Activated naive CD4-positive, alpha-beta T cell treated with anti-CD3 and anti-CD28 coated beads for 36 hours (primary cell): ENCODE measurements at places on chromosomes 3 and 15. TPM values are rescaled to one million over a fixed set of nuclear protein-coding genes. Genes with fewer than 3 reads are reported as not detected.

- DNase-seq = no peak
These were observed 348.5 kb downstream of the ERC2 start for GRCh38 chr3:56119575-56120349.

DNA sequence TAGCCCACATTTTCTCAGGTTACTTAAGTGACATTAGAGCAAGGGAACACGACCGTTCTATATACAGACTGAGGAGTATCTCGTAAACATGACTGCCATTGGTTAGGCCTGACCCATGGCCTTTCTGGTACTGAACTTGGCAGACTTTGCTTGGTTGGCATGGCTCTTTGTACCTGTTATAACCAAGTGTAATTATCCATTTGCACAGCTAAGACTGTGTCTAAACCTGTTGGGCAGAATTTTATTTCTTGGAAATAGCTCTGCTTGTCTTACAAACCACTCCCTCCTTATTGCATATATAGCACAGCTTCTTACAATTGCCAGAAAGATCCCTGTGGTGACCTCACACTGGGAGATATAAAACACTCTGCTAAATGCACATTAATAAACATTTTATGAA, 106.9 kb downstream of the P2RY1 start:
- no peak for DNase-seq

- no peak for DNase-seq
These were observed 57.4 kb upstream of the STXBP5L start for GRCh38 chr3:120850381-120851295.

CATSPER2 gene
- total RNA-seq = 3.5 TPM

LEKR1 gene
- total RNA-seq = 0.77 TPM

OCA2 gene
- not detected for total RNA-seq

MGLL gene
- total RNA-seq = 0.14 TPM

SLC24A5 gene
- total RNA-seq = not detected

MYH15 gene
- total RNA-seq = 0.07 TPM

- no peak for DNase-seq
These were observed 171.8 kb upstream of the PROK2 start for GRCh38 chr3:71956716-71957115.

DNA sequence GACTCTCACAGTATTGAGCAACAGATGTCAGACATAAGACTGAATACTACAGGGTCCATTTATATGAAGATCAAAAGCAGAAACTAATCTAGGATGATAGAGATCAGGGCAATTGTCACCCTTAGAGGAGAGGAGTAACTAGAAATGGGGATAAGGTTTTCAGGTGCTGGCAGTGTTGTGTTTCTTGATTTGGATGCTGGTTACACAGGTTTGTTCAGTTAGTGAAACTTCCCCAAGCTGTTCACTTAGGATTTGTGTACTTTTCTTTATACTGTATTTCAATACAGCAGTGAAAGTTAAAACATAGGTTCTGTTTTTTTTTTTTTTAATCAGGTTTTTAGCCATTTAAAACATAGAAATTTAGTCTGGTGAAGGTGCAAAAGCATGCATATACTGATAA, 39.1 kb upstream of the CMTM7 start:
- no peak for DNase-seq

LRRC34 gene
- total RNA-seq = 3.8 TPM

DNA sequence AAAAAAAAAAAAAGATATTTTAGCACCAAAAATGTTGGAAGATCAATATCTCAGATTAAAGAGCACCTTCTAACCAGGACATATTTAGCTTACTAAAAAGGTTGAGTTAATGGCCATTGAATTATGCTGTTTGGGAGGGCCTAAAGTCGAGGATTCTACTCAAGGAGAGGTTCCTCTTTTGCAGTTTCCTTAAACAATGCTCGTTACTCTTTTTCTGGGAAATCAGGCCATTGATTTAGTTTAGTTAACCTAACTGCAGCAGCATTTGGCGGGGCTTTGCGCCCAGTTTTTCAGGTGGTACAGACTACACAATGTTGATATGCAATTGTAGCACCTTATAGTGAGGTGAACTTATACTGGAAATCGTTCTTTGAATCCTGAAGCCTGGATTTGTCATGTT, 6.8 kb downstream of the ABHD2 start:
- DNase-seq = no peak

MUC20 gene
- total RNA-seq = 0.84 TPM

DNA sequence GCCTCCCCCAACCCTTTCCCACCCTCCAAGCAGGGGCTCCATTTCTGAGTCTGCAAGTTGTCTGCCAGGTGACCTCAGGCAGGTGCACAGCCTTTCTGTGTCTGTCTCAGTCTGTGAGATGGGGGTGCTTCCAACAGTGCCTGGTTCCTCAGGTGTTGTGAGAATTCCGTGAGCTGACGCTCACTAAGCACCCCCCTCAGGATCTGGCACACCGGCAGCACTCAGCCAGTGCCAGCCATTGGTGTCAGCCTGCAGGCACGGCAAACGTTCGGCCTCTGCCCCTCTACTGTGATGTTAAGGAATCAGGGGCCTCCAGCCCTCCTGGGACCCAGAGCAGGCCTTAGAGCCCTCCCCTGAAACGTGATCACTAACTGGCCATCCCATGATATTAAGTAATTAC, 2.4 kb downstream of the KLF15 start:
- no peak for DNase-seq

IL5RA gene
- total RNA-seq = not detected

TEX55 gene
- total RNA-seq = not detected

GRCh38 chr15:101528108-101528916, 38.8 kb upstream of the PCSK6 start:
- DNase-seq = no peak

GRCh38 chr3:13414040-13414729, 5.9 kb downstream of the NUP210 start:
- peak; percentile 78 for DNase-seq

DNA sequence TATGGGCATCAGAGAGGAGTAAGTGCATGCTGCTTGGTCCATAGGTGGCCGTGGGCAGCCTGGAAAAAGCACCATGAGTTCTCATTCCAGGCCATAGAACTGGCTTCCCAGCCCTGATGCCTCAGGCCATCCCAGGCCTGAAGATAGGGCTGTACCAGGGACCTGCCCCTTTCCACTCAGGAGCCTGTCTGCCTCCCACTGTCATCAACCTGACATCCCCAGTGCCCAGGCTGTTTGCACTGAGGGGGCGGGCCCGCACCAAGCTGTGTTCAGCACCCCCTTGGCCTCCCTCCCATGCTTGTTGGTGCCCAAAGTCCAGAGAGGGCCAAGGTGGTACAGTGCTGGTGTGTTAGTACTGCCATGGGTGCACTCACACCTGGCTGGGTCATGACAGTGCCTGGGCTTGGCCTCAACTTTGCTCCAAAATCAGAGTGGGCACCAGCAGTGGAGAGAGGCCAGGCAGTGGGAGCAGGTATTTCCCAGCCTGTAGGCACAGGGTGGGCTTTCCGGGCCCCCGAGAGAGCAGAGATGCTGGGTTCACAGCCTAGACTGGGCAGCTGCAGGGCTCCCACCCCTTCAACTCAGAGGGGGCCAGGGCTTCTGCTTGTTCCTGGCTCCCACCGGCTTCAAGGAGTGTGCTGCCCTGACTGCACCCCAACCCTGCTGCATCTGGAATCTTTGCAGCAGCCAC, 556.1 kb downstream of the SI start:
- DNase-seq = no peak

DNA sequence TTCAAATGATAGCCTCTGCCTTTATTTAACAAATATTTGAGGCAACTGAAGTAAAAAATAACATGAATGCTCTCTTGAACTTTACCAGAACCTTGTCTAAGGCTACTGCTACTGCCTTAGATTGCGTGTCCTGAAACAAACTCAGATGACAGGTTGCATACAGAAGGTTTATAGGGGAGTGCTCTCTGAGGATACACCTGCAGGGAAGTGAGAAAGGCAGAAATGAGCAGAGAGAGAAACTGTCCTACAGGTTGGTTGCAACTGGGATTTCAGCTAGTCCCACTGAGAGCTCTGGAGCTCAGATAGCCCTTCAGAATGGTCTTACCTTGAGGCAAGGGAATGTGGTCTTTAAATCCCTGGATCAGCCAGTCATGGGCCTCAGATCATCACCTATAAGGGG, 165.5 kb downstream of the IL5RA start:
- no peak for DNase-seq

- DNase-seq = no peak
These were observed 95.6 kb downstream of the ECT2 start for GRCh38 chr3:172846103-172846561.

GRCh38 chr3:39429466-39429865, 22.9 kb downstream of the RPSA start:
- no peak for DNase-seq

GRCh38 chr15:29268706-29269484, 727 bp downstream of the NSMCE3 start:
- DNase-seq = peak; percentile 57

DNA sequence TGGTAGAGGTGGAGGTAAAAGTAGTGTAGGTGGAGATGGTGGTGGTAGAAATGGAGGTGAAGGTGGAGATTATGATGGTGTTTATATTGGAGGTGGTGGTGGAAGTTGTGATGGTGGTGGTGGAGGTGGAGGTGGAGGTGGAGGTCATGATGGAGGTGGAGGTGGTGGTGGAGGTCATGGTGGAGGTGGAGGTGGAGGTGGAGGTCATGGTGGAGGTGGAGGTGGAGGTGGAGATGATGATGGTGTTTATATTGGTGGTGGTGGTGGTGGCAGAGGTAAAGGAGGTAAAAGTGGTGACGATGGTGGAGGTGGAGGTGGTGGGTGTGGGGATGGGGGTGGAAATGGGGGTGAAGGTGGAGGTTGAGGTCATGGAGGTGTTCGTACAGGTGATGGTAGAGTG, 107.8 kb downstream of the ASB7 start:
- DNase-seq = no peak

GRCh38 chr3:149296972-149297371, 36.5 kb downstream of the TM4SF18 start:
- DNase-seq = no peak

GRCh38 chr3:149224736-149225594, 3.3 kb upstream of the CP start:
- peak; percentile 46 for DNase-seq

GRCh38 chr3:158221426-158221825, 111.5 kb downstream of the RSRC1 start:
- DNase-seq = no peak

DNA sequence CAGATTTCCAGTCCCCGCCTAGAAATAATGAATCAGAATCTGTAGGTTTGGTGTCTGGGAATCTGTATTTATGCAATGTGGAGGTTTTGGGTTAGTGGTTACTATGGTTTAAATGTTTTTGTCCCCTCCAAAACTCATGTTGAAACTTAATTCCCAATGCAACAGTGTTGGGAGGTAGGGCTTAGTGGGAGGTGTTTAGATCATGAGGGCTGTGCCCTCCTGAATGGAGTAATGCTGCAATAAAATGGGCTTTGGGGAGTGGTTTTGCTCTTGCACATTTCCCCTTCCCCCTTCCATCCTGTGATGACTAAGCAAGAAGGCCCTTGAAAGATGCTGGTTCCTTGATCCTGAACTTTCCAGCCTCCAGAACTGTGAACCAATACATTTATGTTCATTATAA, 9.2 kb upstream of the RFC4 start:
- DNase-seq = no peak

- DNase-seq = no peak
These were observed 106.0 kb downstream of the TNIK start for GRCh38 chr3:171354049-171354705.

- DNase-seq = no peak
These were observed 35.9 kb upstream of the DNAJC13 start for GRCh38 chr3:132381348-132381944.

DNA sequence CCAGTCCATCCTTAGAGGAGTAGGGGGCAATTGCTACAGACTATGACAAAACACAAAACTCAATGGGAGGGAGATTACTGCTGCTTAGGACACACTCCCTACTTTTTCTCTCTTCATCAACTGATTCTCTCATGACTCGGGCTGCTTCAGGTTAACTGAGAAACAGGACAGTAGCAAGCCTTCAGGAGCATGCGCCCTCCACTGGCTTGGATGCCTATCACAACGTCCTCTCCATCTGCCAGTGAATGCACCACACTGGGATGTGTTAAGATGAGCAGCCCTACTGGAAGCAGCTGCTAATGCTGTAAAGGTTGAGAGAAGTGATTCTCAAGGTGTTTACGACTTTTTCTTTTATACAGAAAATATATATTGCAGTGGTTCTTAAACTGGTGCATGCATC, 542.3 kb downstream of the EDEM1 start:
- DNase-seq = no peak

- DNase-seq = no peak
These were observed 24.9 kb upstream of the MUC4 start for GRCh38 chr3:195836476-195837135.

- DNase-seq = no peak
These were observed 16.9 kb downstream of the IL20RB start for GRCh38 chr3:136974670-136975069.

DNA sequence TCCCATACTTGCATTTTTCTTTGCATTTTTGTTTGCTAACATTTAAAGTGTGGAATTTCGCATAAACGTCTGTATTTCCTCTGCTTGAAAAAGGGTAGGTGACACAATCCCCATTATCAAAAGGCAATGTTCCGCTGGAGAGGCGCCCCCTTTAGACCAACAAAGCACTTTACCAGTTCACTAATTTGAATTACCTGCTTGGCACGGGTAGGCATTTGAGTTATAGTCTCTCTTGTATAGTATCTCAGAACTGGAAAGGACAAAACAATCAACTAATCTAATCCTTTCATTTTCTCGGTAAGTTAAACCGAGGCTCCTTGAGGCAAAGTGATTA, 775 bp upstream of the CCDC39 start:
- peak; percentile 64 for DNase-seq

- peak; percentile 25 for DNase-seq
These were observed 117.8 kb downstream of the OXNAD1 start for GRCh38 chr3:16382845-16383244.

- no peak for DNase-seq
These were observed 302.8 kb upstream of the TBC1D5 start for GRCh38 chr3:18044971-18045880.

- DNase-seq = no peak
These were observed 87.5 kb downstream of the TNIK start for GRCh38 chr3:171372694-171373093.

HCN4 gene
- not detected for total RNA-seq

- peak; percentile 63 for DNase-seq
These were observed 16.4 kb downstream of the KLF13 start for GRCh38 chr15:31342781-31343626.

- no peak for DNase-seq
These were observed 89.9 kb downstream of the IQSEC1 start for GRCh38 chr3:12983319-12983718.

MEIS2 gene
- total RNA-seq = not detected

- DNase-seq = no peak
These were observed 181.2 kb downstream of the WNT5A start for GRCh38 chr3:55305696-55306485.

DNA sequence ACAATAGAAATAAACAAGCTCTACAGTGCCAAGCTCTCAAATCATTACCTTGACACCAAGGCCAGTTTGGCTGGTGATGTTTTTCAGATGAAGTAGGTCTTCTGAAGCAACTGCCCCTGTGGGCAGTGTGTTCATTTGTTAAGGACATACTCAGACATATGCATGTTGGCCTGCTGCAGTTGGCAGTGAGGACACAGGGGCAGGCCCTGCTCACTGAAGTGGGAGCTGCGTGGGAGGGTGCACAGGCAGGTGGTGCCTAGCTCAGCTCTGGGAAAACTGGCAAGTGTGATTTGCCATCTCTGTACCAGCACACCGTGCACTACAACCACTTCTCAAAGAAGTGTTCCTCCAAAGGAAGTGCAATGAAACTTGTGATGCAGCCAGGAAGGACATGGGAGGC, 28.5 kb upstream of the SNRK start:
- no peak for DNase-seq

CALML4 gene
- 11.4 TPM for total RNA-seq

AADAC gene
- not detected for total RNA-seq
